NCI-H1930 (cell line): ENCODE measurements at places on chromosomes 3 and 15.

- no peak for DNase-seq
These were observed 53.2 kb upstream of the RBSN start for GRCh38 chr3:15152184-15152583.

DNA sequence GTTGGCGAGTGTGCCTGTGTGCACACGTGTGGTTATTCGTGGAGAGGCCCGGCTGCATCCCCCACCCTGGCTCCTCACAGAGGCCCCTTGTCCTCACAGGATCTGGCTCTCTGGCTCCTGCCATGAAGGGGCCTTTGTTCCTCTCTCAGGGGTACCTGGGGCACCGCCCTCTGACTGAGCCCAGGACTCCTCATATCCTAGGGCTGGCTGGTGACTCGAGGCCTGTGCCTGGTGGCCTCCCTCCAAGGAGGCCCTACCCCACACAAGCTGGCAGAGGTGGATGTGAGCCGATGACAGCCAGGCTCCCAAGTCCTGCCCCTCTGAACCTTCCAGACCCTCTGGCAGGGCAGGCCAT lies 10.0 kb downstream of the PRKCD start:
- no peak for DNase-seq

GRCh38 chr3:125142940-125143339 lies 69.6 kb downstream of the SLC12A8 start:
- DNase-seq: no peak

DNA sequence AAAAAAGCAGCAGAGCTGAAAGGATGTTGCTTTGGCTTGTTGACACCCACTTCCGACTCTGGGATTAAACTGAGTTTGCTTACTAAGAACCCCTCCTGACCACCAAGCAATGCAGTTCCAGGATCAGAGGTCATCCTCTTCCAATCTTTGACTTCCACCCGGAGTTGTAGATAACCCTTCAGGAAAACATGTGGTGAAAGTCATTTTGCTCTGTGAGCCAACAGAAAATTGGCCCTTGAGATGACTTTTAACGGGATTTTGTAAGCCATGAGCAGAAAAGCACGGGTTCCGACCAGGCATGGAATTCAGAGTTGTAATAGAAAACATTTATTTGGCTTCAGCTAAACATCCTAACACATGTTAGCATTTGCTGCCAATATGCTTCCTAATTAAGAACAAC lies 171.6 kb upstream of the NR2F2 start:
- DNase-seq: no peak

DNA sequence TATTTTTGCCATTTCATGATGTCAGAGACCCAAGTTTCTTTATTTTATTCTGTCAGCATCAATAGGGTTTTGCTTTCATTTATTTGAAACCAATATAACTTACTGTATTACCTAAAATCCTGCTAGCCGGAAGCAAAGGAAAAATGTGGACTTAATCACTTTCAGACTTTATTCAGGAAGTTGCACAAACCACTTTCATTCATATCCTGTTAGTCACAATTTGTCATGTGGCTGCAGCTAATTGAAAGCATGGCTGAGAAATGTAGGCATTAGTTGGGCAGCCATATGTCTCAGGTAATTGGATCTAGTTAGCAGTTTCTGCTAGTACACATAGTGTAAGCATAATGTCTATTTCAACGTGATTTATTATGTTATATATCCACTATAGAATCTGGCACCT lies 462.3 kb upstream of the SGO1 start:
- no peak for DNase-seq

GRCh38 chr15:64013179-64014062 lies 32.9 kb downstream of the DAPK2 start:
- DNase-seq: no peak

DNA sequence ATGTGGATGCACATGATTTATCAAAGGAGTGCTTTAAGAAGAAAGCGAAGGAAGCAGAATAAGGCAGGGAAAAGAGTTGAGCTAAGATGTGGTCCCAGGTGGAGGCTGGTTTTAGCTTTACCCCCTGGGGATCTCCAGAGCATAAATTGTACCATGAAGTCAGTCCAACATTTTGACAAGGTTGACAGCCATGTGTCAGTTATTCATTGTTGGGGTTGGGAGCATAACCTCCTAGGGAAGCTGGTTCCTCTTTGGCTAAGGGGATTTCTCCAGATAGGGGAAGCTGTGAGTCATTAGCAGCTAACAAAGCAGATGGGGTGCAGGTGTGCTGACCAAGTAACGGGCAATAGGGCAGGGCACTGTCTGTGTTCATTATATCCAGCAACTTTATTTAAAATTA lies 123.7 kb upstream of the IGSF10 start:
- no peak for DNase-seq

DNA sequence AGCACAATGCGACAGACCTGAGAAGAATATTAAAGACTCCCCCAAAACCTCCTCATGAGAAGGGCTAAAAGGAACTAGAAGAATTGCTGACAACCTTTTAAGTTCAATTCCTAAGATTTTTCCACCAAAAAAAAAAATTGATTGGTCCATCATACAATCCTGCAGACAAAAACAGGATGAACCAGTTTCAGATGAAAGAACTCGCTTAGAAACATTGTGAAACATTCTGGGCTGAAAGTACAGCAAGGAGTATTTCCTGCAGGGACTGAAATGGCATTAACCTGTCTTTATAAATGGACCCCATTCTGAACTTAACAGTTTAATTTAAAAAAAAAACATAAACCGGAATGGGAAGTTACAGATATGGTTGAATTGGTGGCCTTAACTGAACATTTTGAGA lies 96.0 kb upstream of the FAM174B start:
- no peak for DNase-seq

DNA sequence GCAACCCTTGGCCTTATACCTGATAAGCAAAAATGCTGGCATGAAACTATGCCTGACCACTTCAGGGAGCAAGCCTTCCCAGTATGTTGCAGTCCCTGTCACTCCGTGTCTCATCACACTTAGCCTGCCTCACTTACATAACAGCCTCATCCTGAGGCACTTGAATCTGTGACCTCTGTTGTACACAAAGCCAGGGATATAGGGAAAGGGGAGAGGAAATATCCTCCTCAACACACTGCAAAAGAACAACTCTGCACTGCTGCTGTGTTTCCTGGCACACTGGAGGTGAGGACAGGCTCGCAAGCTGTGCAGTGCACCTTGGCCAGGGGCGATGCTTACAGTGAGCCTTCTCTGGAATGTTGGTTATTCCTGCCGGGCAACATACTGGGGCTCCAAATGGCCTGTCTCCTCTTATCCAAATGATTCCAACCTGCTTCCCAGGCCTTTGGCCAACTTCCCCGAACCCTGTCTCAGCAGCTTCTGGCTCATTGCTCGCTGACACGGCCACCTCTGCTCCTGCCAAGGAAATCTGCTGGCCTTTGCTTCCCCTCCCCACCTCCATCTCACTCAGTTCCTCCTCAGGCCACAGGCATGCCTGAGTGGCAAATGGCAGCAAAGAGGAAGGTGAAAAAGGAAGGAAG lies 109.2 kb downstream of the CD47 start:
- no peak for DNase-seq
